ENCODE measurements at places on chromosomes 7 and 10.

- DNase-seq: no peak
These were observed 26.8 kb downstream of the PLAC9 start for GRCh38 chr10:80159166-80159873.

GRCh38 chr10:79053481-79054202, 15.1 kb upstream of the ZMIZ1 start:
- no peak for DNase-seq

DNA sequence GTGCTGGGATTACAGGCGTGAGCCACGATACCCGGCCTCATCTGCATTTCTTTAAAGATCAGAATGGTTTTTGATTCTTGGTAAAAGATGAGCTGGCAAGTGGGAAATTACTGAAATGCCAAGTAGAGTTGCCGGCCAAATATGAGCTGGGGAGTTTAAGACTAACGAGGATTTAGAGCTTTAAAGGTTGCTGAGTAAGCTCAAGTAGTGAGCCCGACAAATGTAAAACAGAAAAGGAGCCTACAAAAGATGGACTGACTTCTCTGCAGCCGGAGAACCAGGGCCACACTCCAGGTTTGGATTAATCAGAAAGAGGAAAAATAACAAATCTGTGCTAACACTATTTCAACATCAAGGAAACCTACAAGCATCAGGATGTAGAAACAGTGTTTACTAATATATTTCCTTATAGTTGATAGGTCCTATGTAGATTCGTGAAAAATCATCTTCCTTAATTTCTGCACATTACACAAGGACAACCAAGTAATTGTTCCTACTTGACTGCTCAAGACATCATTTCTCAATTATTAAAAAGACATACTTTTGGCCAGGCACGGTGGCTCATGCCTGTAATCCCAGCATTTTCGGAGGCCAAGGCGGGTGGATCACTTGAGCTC, 49.6 kb downstream of the MPP7 start:
- DNase-seq: no peak

- no peak for DNase-seq
These were observed 28.9 kb upstream of the FXYD4 start for GRCh38 chr10:43342279-43343125.

DNA sequence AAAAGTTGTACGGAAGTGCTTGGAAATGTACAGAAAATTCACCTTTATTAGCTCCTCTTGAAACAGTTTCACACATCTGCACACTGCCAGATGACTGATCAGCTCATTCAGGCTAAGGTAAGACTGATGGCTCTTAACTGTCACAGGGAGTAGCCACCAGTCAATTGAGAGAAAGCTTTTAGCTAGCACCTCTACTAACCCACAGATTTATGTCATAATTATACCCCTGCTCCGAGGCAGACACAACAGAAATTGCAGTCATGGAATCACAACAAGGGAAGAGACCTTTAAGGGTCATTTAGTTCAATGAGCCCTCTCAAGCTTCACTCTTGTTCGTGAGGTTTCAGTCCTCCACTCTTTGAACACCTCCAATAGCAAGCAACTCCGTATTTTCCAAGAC, 235.4 kb downstream of the TRIL start:
- DNase-seq: no peak

GRCh38 chr7:34849986-34850385, 187.3 kb downstream of the DPY19L1 start:
- DNase-seq: no peak
